HT1080 (cell line): ENCODE measurements at places on chromosomes 16 and 17. TPM values are rescaled to one million over a fixed set of nuclear protein-coding genes. Genes with fewer than 3 reads are reported as not detected.

DNA sequence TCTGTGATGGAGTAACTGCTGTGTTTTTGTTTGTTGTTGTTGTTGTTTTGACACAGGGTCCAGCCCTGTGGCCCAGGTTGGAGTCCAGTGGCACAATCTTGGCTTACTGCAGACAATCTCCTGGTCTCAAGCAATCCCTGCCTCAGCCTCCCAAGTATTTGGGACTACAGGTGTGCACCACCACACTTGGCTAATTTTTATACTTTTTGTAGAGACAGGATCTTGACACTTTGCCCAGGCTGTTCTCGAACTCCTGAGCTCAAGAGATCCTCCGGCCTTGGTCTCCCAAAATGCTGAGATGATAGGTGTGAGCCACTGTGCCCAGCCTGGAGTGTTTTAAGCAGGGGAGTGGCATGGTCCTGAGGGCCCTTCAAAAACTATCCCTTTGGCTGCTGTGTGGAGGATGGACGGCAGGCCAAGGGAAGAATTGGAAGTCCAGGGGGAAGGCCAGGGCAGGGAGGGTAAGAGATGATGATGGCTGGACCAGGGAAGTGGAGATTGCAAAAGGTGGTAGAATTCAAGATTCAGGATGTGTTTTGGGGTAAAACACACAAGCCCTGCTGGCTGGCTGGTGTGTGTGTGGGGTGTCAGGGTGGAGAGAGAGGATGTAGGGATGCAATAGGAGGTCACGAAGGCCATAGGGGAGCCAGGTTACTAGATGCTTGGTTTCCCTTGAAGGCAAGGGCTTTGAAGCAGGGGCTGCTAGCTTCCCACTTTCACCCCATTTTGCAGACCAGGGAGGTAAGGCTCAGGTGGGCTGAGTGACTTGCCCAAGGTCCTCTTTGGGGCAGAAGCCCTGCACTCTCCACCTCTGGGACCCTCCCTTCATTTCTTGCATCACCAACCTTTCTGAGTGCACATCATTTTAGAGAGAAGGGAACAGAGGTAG, 18.8 kb upstream of the PLLP start:
- DNase-seq = no peak

DNA sequence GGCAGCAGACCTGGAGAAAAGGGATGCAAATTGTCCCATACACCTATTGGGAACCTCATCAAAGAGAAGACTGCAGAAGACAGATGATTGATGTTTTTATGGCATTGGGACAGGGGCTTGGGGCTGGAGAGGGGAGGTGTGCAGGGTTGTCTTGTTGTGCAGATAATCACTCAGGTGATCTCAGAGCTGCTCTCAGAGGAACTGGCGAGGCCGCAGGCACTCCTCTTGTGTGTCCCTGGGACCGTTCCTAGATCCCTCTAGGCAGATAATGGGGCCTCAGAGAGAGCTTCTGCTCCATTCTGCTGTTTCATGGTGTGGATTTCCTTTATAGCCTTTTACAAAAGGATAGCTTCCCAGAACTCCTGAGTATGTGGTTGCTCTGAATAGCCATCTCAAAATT, 1.6 kb downstream of the RNF213 start:
- no peak for DNase-seq

- DNase-seq = no peak
Observed at GRCh38 chr17:42922294-42922693, 21.7 kb downstream of the G6PC1 start.

NATD1 gene
- total RNA-seq = 0.47 and 0.88 TPM in 2 replicates

SRCIN1 gene
- total RNA-seq = 0.08 TPM in 1 of 2 replicates, not detected in the other

PPY gene
- total RNA-seq = not detected in 2 replicates

- DNase-seq = no peak
Observed at GRCh38 chr17:34847938-34848337, 113.3 kb downstream of the CCT6B start.

TMEM186 gene
- 8.7 and 10.3 TPM in 2 replicates for total RNA-seq

DNA sequence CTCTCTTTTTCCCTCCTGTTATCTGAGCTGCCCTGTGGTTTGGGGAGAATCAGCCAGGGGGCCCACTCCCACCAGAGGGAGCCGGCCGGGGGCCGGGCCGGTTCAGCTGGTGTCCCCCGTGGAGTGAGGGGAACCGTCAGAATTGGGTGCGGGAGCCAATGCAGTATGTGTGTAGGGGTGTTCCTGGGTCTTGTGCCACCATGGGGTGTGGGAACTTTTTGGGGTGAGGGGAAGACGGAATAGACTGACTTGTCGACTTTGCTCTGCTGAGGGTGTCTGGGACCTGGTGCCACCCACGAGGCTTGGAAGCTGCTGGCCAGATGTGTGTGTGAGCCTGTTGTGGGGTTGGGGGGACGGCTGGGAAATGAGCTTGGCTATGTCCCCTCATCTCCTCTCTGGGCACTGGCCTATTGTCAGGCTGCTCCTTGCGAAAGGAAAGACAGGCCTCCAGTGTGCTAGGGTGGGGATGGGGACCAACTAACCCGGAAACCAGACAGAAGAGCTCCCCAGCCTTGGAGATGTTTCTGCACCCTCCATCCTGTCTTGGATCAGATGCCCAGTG, 9.9 kb downstream of the RARA start:
- no peak for DNase-seq

- DNase-seq = no peak
Observed at GRCh38 chr17:5762191-5762590, 177.9 kb upstream of the NLRP1 start.

DNA sequence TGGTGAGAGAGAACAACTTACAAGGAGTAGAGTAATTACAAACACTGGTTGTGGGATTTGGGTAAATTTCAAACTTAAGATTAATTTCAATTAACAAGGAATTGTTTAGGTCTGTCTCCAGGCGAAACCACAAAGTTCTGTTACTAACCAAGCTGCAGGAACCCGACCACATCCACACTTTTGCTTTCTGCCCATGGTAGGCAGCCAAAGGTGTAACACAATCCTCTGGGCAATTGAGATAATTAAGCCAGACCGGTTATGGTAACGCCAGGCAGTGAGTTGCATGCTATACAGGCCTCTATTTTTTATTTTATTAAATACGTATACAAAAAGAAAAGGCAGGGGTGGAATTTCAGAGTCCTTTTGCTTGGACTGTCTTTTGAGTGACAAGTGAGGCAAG, 12.0 kb downstream of the KCNJ2 start:
- no peak for DNase-seq

HAS3 gene
- total RNA-seq = 3.4 and 4.1 TPM in 2 replicates

GRCh38 chr17:74925242-74925641, 1.2 kb downstream of the OTOP2 start:
- DNase-seq = no peak

PRSS27 gene
- not detected in 2 replicates for total RNA-seq

KRTAP1-3 gene
- not detected in 2 replicates for total RNA-seq

RGS11 gene
- total RNA-seq = 0.07 TPM in 1 of 2 replicates, not detected in the other

STRADA gene
- 13.2 and 13.8 TPM in 2 replicates for total RNA-seq

NR1D1 gene
- total RNA-seq = 1.8 and 2.8 TPM in 2 replicates

RPL13 gene
- total RNA-seq = 4,778 and 6,062 TPM in 2 replicates

SETD1A gene
- total RNA-seq = 3.1 and 5.3 TPM in 2 replicates

NKD1 gene
- total RNA-seq = 0.10 and 0.37 TPM in 2 replicates

DNA sequence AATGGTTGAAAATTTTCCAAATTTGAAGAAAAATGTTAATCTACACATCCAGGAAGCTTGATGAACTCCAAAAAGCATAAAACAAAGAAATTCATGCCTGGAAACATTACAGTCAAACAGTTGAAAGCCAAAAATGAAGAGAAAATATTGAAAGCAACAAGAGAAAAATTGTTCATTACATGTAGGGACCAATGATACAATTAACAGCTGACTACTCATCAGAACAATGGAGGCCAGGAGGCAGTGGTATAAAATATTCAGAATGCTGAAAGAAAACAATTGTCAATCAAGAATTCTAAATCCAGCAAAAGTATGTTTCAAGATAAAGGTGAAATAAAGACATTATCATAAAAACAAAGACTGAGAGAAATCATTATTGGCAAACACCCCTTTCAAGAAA, 21.6 kb downstream of the RCVRN start:
- DNase-seq = no peak

AGRP gene
- total RNA-seq = not detected in 2 replicates

DNA sequence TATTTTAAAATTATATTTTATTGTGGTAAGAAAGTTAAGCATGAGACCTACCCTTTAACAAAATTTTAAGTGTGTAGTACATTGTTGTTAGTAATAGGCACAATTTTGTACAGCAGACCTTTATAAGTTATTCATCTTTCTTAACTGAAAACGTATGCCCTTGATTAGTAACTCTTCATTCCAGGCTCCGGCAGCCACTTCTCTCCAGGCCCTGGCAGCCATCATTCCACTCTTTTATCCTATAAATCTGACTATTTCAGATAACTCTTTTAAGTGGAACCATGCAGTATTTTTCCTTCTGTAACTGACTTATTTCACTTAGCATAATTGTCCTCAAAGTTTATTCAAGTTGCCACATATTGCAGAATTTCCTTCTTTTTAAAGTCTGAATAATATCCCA, 348.2 kb downstream of the CDH11 start:
- no peak for DNase-seq
